ENCODE measurements at places on chromosomes 1 and 21.
A peak's percentile ranks its signal among the peaks of the same experiment; 100 is the strongest.

DNA sequence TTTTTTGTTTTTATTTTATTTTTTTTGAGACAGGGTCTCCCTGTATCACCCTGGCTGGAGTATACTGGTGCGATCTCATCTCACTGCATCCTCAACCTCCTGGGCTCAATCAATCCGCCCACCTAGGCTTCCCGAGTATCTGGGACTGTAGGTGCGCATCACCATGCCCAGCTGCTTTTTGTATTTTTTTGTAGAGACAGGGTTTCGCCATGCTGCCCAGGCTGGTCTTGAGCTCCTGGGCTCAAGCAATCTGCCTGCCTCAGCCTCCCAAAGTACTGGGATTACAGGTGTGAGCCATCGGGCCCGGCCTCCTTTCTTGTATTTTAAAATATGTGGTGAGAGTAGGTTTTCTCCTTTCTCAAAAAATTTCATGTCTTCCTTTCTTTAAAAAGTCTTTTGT, 122.6 kb downstream of the XPR1 start:
- no peak for DNase-seq

DNA sequence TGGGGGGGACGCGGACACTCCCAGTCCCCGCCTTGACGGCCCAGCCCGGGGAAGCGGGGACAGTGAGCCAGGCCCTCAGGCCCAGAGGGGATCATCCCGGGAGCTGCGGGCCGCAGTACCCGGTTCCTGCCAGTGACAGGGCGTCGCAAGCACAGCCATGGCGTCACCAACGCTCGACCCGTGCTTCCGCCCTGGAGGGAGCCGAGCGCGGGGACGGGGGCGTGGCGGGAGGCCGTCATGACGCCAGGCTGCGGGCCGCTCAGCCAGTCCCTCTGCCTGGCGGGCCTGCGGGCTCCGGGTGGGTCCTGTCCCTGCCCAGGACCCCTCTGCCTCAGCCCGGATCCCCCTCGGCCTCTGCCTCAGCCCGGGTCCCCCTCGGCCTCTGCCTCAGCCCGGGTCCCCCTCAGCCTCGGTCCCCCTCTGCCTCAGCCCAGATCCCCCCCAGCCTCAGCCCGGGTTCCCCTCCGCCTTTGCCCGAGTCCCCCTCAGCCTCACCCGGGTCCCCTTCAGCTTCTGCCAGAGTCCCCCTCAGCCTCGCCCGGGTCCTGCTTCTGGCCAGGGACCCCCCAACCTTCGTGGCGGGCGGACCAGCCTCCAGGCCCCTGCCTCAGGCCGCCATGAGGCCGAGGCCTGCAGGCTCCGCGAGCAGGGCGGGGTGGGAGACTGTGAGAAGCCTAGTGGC, 2.3 kb upstream of the SLC2A5 start:
- no peak for DNase-seq

DNA sequence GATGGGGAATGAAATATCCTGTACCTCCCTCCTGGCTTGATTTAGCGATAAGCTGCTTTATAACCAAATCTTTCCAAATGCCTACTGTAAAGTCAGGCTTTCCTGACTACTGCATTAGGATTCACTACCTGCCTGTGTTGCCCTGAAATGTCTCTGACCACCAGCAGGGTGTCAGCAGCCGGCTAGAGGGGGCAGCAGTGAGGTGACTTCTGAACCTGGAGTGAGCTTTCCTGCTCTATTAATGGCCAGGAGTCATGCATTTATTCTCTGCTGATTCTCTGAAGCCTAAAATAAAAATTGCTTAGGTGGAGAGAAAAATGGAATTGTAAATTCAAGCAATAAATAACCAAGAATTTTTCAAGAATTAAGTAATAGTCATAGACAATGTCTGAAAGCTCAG, 2.5 kb downstream of the BACE2 start:
- peak; percentile 61 for DNase-seq

DNA sequence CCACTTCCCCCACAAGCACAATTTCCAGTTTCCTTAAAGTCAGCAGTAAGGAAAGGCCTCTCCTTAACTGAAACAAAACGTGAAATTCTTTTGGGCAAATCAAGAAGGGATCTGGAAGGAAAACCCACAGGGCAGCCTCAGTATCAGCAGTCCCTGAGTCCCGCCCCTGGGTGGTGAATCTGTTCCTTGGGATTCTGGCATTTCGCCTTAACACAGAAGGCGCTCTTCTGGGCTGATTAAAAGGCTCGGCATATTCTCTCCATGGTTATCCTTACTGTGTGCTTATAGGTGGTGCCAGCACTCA, 12.2 kb upstream of the RAB4A start:
- no peak for DNase-seq

GRCh38 chr1:150259758-150260669, 2.4 kb downstream of the CA14 start:
- peak; percentile 78 for DNase-seq

DNA sequence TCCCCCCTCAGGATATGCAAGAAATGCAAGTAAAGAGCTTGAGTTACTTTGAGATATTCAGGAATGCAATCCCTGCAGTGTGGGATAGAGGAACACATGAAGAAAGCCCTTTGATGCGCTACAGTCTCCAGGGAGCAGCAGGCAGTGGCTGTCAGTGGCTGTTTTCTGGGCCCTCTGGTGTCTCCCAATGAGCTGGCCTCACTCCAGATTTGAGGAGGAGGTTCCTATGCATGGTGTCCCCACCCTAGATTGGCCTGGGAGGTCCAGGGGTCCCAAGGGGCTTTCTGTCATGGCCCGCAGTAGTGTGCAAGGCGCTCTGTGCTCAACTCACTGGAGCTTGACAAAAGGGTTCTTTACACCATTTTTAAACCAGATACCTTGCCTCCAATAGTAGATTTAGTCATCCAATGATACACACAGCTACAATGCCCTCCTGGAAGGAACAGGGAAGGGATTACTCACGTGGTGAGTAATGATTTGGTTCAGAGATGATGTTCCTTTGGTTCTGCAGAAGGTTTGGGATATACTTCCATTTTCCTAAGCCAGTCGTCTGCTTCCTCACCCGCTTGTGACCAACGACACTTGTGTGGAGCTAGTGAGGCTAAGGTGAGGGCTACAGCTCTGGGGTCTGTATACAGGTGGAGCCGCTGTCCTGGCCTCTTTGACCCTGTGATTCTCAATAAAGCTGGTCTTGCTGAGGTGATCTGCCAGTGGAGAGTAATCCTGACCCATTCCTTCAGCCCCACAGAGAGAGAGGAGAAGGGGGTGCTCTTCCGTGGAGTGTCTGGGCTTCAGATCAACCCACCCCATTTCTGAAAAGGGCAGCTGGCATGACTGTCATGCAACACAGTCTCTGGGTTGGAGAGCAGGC, 6.6 kb downstream of the BATF3 start:
- no peak for DNase-seq

GRCh38 chr1:93766451-93766850, 84.8 kb upstream of the BCAR3 start:
- DNase-seq, result no peak

- DNase-seq, result no peak
These were observed 49.7 kb downstream of the MYOM3 start for GRCh38 chr1:24062221-24062620.

- DNase-seq, result no peak
These were observed 100.4 kb upstream of the F3 start for GRCh38 chr1:94641990-94642389.

- DNase-seq, result no peak
These were observed 35.0 kb downstream of the ATP5PO start for GRCh38 chr21:33880626-33881025.

DNA sequence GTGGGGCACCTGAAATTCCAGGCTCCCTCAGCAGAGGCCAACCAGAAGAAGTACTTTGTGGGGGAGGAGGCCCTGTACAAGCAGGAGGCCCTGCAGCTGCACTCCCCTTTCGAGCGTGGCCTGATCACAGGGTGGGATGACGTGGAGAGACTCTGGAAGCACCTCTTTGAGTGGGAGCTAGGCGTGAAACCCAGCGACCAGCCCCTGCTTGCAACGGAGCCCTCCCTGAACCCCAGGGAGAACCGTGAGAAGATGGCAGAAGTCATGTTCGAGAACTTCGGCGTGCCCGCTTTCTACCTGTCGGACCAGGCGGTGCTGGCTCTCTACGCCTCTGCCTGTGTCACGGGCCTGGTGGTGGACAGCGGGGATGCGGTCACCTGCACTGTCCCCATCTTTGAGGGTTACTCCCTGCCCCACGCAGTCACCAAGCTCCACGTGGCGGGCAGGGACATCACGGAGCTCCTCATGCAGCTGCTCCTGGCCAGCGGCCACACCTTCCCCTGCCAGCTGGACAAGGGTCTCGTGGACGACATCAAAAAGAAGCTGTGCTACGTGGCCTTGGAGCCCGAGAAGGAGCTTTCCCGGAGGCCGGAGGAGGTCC, 634 bp downstream of the ACTRT2 start:
- no peak for DNase-seq

DNA sequence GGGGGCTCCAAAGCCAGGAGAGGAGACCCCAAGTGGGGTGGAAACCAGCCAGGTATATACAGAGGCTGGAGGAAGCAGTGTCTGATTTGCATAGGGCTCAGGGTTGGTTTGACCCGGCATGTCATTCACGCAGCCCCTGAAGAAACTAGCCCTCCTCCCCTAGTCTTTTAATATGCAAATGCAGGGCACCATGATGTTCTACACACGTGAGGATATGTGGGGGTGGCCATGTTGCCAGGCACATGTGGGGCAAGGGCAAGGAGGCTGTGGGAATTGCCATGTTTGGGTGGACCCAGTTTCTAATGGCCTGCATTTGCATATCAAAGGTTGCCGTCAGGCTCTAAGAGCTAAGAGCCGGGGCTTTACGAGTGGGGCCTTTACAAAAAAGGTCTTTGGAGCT, 12.0 kb upstream of the RHOU start:
- DNase-seq, result no peak

DNA sequence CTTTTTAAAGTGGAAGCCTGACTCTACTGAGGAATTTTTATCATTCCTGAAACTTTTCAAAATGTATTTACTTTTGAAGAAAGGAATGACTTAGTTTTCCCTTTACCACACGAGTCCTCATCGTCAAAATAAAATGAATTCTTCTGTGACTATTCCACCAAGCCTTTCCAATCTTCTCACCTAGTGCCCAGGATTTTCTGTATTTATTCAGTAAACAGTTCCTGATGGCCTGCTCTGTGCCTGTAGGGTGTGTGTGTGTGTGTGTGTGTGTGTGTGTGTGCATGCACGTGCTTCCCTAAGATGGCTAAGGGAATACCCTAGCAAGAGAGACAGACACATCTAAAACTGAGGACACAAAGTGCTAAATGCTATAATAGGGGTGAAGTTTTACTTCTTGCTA, 395.0 kb upstream of the USP24 start:
- DNase-seq, result no peak

DNA sequence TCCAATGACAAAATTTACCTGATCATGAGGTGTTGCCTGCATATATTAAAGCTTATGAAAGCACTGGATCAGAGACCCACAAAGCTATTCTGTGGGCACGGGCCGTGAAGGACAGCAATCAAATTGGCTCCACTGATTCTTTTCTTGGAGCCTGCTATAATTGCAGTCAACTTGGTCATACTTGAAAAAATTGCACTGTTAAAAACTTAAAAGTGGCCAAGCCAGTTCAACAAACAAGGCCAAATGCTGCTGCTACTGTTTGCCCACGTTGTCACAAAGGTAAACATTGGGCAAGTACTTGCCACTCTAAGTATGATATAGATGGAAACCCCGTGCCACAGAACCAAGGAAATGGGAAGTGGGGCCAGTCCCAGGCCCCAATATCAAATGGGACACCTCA, 37.8 kb downstream of the CYP4A11 start:
- DNase-seq, result no peak

DNA sequence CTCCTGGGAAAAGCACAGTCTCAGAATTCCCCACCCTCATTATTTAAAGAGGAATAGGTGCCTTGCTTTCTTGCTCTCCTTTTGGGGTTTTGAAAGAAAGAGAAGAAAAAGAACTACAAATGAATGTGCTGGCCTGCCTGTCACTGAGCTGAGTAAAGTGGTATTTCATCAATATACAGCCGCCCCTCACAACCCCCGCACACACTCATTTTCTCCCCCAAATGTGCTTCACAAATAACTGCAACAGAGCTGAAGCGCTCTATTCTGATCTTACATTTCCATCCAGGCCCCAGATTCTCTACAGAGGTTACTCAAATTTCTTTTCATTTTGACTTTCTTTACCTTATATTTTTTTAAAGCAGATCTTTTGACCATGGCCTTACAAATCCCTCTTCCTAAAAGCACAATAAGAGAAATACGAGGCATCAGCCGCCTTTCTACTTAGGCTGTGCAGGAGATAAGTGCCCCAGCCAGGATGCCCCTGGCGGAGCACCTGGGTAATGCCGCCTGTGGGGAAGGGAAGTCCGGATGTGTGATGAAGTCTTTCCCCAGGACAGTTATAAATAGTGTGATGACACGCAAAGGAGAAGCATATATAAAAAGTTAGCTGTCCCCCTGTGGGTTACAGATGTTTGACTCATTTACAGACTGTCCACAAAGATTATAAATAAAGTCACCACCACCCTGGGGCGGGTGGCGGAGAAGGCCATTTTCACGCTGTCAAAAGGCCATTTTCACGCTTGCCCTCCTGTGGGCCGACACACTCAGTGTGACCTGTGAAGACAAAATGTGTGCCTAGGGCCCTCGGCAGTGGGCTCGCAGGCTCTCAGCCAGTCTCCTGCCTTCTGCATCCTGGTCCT, 6.5 kb downstream of the KCNN3 start:
- peak; percentile 53 for DNase-seq

DNA sequence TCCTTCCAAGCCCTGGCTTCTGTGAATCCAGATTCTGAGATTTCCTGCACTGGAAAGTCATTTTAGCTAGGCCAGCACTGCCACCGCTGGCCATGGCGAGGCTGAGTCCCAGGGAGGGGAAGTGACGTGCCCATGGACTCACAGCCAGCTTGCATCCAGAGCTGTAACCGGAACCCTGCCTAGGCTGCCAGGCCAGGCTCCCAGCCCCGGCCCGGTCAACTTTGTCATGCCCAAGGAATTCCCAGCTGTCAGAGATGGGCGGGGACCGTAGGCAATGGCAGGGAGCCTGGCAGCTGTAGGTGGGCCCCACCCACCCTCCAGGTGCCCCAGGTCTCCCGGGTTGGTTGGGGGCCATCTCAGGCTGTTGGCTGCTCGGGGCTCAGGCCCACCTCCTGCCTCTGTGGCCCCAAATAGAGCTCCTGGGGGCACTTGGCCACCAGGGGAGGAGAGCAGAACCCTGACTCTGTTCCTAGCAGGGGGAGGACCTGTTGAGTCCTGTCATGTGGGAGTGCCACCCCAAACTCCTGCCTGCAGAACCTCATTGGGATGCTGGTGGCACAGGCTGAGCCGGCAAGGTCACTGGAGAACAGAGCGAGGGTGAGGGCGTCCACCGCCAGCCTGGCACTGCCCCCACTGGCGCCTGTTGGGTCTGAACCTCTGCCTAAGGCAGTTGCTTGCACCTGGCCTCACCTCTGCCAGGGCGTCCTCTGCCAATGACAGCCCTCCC, 57.8 kb downstream of the FOXO6 start:
- DNase-seq, result no peak

- DNase-seq, result no peak
These were observed 442 bp upstream of the RUSC1 start for GRCh38 chr1:155320252-155320651.

- DNase-seq, result no peak
These were observed 41.0 kb downstream of the KCND3 start for GRCh38 chr1:111948209-111949171.

Data from Kasumi-1 (cell line).